Stimulated activated CD4-positive, alpha-beta T cell treated with anti-CD3 and anti-CD28 coated beads, Interleukin-12 subunit alpha, Interleukin-12 subunit beta, amount 100 ng/mL, for 4 hours (primary cell): ENCODE measurements at places on chromosomes 16 and 17.

DNA sequence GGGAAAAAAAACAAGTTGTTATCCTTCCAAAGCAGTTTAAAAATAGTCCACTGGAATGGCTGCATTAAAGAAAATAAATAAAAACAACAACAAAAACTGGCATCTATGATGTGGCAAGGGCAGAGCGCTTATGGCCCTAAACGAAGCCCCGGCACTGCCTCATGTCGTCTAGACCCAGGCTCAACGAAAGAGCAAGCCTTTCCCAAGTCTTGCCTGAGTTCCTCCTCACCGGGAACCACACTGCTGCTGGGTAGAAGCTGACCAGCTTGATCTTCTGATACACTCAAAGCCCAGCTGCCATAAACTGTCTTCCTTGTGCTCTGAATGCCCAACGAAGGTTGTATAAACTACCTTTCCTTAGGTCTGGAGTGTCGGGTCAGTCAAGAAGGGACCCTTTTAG is 37.0 kb downstream of the NDEL1 start:
- no peak for DNase-seq

DNA sequence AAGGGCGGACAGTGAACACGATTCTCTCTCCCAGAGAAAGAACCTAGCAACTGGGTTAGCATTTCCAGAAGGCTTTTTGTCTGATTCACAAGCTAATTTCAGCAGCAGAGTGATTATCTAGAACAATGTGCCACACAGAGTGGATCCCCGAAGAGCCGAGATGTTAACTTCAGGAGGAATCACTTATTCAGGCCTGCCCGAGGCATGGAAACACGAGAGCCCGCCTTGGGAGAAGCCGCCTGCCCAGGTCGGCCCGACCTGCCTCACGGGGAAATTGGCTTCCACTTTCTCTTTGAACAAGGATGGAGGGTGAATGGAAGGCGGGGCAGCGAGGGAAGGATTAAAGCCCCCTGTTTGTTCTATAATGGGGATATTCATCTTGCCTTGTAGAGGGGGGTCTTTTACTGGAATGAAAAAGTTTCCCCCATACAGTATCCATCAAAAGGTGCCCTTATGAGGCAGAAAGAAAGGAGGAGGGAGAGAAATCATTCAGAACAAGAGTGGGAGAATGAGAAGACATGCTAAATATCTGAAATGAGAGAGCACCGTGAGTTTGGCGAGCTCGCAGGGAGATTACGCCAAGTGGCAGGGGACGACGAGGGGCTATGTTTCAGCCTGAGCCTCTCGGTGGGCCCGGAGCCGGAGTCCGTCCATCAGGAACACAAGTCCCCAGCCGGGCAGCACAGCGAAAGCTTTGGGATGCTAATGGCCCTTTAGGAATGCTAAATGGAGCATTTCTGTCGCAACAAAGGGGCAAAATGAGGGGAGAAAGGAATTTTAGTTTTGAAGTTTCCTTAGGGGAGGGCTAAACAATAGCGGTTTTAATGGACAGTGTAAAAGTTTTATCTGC is 33.0 kb downstream of the NTN1 start:
- DNase-seq, result no peak

- no peak for DNase-seq
These were observed 82.2 kb downstream of the PLXDC1 start for GRCh38 chr17:39069114-39069756.

DNA sequence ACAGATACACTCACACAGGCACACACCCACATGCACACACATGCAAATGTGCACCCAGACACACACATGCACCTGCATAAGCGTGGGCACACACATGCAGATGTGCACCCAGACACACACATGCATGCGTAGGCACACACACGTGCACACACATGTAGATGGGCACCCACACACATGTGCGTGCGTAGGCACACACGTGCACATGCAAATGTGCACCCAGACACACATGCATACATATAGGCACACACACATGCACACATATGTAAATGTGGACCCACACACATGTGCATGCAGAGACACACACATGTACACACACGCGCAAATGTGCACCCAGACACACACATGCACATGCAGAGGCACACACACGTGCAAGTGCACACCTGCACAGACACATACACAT is 60.3 kb downstream of the MRM1 start:
- DNase-seq, result no peak

- no peak for DNase-seq
These were observed 6.3 kb downstream of the CMIP start for GRCh38 chr16:81450783-81451491.

- no peak for DNase-seq
These were observed 304.3 kb downstream of the HS3ST4 start for GRCh38 chr16:25996052-25996451.

DNA sequence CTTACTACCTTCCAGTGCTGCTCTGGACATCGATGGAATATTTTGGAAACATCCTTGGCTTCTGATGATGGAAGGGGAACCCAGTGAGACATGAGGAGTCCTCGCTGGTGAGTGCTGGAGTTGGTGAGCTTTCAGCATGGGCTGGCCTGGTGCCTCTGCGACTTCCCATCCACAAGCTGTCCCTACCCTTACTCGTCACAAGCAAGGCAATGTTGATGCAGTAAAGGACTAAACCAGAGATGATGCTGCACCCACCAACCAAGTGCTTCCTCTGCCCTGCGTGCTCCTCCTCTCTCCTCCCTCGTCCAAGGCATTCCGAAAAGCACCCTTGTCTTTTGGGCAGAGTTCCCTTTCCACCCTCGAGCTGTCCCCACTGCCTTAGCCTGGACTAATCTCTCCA is 154.7 kb downstream of the GRIN2A start:
- DNase-seq, result no peak

DNA sequence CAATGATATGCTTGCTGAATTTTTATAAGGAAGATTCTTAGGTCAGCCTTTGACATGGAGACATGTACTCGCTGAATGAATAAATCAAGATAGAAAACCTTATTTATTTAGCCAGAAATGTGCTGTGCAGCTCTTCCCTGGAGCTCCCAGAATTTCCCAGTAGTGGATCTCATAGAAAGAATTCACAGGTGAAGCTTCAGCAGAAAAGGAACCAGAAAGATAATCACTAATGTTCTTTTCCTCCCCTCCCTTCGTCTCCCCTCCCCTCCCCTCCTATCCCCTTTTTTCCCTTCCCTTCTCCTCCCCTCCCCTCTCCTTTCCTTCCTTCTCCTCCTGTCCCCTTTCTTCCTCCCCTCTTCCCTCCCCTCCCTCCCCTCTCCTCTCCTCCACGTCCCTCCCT is 158.2 kb downstream of the MAP2K6 start:
- no peak for DNase-seq

DNA sequence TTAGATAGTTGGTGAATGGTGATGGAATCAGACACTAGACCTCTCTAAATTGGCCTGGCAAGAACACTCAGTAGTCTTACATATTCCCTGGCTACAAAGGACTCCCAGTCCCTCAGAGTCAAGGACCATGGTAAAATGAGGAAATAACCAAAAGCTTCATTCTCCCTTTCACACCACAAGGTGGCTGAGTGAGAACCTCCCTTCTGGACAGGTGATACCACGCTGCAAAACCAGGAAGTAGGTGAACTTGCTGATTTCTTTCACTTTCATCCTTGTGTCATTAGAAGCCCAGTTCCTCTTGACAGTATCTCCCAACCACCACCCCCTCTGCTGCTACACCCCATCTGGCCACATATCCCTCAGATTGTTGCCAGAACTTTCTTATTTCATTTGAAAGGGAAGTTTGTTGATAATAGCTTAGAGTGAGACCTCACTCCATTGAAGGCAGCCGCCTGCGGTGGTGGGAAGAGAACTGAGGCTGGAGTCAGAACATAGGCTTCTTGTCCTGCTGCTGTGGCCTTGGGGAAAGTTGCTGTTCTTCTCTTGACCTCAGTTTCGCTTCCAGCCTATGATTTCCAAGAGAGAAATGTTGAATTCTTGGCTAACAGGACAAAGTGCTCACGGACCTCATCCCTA is 290.6 kb upstream of the CCL2 start:
- DNase-seq, result no peak

DNA sequence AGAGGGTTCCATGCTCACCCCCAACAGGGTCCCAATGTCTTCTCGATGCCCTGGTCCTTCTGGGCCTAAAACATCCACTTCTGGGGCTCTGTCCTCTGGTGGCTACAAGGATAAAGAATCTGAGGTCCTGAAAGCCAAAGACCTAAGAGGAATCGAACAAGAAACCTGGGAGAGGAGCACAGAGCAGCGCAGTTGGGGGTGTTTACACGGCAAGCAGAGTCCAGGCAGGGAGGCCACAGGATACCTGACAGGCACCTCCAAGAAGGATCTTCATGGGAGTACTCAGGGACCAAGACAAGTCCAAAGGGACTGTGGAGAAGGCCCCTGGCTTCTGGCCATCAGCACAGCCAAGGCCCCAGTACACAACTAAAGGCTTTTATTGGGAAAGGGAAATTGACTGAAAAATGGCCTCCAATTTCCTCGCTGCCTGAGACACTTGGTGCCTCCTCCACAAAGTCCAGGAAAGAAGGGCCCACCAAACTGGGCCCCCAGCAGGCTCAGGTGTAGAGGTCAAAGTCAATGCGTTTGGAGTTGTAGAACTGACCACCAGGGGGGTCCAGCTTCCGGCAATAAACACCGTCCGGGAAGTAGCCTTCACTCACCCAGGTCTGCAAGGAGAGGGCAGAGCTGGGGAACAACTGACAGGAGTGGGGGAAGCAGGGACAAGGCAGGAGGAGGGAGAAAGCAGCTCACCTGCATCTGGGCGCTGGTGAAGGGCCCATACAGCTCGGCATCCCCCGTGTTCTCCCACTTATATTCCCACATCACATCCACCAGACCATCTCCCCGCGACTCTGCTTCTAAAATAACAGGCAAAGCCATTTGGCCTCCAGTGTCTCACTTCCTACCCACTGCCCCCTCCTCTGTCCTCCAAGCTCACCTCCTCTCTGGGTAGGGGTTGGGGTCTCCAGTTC is 2.4 kb downstream of the CD2BP2 start:
- DNase-seq, result no peak

DNA sequence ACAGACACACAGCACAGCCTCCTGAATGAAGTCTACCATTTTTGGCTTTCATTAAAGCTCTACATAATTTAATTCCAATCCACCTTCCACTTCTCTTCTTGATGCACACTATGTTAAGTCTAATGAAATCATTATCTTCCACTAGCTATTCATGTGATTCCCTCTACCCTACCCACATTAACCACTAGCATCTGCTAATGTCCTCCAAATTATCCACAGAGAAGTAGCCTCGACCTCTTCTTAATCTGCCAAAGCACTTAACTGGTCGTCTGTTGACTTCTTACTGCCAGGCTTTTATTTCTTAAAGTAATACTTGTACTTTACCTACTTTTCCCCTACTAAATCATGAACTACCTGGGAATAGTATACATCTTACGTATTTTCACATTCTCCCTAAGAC is 91.8 kb downstream of the NCOR1 start:
- no peak for DNase-seq

DNA sequence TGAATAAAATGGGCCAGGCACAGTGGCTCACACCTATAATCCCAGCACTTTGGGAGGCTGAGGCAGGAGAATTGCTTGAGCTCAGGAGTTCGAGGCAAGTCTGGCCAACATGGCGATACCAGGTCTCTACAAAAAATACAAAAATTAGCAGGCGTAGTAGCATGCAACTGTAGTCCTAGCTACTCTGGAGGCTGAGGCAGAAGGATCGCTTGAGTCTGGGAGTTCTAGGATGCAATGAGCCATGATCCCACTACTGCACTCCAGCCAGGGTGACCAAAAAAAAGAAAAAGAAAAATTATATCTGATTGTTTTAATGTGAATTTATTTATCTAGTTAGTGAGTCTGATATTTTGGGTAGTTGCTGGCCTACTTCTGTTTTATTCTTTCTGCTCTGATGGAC is 7.0 kb downstream of the IL34 start:
- DNase-seq, result no peak

DNA sequence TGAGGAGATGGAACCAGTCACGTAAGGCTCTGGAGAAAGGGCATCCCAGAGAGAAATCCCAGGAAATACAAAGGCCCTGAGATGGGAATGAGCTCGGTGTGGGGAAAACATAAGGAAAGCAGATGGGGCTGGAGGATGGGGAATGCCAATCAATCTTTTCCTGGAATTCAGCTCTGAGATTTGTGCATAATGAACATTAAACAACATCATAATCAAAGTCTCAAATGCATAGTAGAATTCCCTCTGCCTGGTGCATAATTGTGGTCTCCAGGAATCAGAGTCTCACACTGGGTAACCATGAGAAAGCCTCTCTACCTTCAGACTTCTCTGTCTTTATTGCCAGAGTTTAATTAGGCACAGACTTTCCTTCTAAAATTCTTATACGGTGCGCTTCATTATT is 30.8 kb downstream of the OTOA start:
- no peak for DNase-seq

DNA sequence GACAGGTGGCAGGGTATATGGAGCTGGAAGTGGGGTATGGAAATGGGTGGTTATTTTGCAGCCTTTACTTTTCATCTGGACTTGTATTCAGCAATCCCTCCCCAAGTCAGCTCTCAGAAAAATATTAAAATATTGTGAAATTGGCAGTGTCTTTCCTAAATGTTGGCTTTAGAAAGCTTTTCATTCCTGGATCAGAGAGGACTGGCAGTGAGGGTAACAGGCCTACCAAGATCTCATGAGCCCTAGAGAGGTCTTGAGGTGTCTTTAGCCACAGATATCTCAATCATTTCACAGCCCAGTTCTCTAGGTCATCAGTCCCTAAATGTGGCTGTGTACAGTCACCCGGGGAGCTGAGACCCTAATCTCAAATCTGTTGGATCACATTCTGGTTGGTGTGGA is 22.5 kb downstream of the SLC7A6OS start:
- no peak for DNase-seq

DNA sequence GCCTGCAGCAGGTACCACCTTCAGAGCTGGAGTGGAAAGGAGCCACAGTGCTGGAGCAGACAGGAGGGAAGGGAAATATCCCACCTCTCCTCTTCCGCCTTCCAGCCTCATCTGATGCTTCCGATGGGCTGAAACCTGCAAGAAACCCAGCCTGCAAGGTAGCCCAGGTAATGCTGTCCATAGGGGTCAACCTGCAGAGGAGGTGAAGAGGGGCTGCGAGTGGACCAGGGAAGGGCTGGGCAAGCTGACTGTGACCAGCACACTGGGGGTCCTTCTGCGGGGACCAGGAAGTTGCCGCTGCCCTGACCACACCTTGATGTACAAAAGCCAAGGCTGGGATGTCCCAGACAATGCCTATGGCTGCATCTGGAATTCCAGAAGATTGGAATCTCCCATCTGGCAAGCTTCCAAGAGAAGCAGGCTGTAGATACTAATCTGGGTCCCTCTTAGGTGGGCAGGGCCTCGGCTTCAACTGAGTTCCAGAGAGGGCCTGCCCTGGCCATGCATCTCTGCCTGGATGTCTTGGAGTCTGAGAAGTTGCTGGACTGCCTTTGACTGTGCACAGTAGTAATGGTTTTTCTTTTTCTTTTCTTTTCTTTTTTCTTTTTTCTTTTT is 5.8 kb downstream of the FOXL1 start:
- no peak for DNase-seq

DNA sequence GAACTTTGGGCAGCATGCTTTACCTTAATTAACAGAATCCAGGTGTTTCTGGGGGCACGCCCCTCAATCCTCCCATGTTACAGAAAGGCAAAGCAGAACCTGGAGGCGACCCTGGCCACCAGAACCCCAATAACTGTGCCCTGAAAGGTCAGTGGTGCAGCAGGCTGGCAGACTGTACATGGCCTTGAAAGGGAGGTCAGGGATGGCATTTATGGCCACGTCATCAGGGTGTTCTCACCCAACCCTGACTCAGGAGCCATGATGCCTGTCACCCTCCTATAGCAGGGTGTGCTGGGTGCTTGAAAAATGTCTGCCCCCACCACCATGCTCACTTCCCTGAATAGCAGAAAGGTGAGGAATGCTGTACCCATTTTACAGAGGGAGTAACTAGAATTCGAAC is 177.7 kb downstream of the TMEM132E start:
- DNase-seq, result no peak
